ENCODE measurements at places on chromosomes 3 and 15. TPM values are rescaled to one million over a fixed set of nuclear protein-coding genes. Genes with fewer than 3 reads are reported as not detected.

DNA sequence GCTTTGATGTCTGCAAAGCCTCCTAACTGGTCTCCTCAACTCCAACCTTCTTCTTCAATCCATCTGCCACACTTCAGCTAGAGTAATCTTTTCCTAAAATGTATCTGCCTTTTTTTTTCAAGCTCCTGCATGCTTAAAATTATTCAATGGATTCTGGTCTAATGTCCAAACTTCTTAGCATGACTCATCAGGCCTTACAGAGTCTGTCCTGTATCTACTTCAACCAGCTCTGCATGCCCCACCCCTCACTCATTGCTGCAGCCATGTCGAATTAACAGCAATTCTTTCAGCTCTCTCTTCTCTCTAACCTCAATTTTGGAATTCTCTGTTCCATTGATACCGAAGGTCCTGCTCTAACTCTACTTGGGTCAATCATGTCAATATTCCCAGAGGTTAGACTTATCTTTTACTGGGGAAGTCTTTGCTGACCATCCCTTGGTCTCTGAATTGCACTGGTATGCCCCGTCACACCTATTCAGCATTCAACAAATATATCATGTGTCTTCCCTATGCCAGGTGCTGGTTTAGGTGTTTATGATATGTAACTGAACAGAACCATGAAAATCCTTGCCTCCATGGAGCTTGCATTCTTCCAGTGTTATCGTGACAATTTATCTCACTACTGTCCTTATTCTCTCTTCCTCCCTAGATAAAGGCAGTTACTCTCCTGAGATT lies 88.5 kb upstream of the NANOGP8 start:
- no peak for DNase-seq

- DNase-seq, result no peak
Measured at GRCh38 chr3:171240504-171240835, 213.9 kb upstream of the SLC2A2 start.

GRCh38 chr3:42183991-42184632 lies 81.9 kb downstream of the CCK start:
- no peak for DNase-seq

XCR1 gene
- 0.37 TPM for total RNA-seq

XIRP1 gene
- 0.23 TPM for total RNA-seq

TEX9 gene
- 2.4 TPM for total RNA-seq

SNTN gene
- not detected for total RNA-seq

- DNase-seq, result no peak
Measured at GRCh38 chr3:44805960-44806359, 44.4 kb downstream of the KIF15 start.

GRCh38 chr15:43762824-43763223 lies 13.9 kb downstream of the ELL3 start:
- DNase-seq, result no peak

TNK2 gene
- total RNA-seq, result 24.3 TPM

- DNase-seq, result no peak
Measured at GRCh38 chr15:80855206-80855605, 76.0 kb downstream of the CEMIP start.

- DNase-seq, result peak; percentile 49
Measured at GRCh38 chr15:41990691-41991090, 18.3 kb upstream of the EHD4 start.

- no peak for DNase-seq
Measured at GRCh38 chr3:185559706-185560090, 7.3 kb upstream of the LIPH start.

Measured in posterior vena cava (tissue), 2 donors.